ENCODE measurements at places on chromosomes 5 and 9.

GRCh38 chr9:135087489-135087792 is at the start of gene OLFM1:
TSS of gene OLFM1 (plus strand) at chr9:135087668. CDS start at chr9:135087990, 322 bp downstream.
- DNase-seq, result peak; percentile 52

- no peak for DNase-seq
Observed at GRCh38 chr9:127690735-127691134, 16.1 kb upstream of the CFAP157 start.

DNA sequence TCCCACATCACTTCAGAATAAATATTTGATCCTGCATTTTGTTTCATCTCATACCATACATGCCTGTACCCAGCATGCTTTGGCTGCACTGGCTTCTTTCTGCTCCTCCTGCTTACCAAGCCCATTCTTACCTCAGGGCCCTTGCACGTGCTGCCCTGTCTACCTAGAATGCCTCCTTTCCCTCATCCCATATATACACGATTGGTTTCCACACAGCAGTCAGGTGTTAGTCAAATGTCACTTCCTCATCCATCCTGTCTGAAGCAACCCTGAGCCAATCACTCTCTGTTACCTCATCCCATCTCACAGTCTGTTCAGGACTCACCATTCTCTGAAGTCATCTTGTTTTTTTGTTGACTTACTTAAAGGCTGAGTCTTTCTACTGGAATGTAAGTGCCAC is 30.3 kb downstream of the CAST start:
- peak; percentile 89 for DNase-seq

- DNase-seq, result no peak
Observed at GRCh38 chr5:57552033-57552432, 69.4 kb upstream of the ACTBL2 start.

DNA sequence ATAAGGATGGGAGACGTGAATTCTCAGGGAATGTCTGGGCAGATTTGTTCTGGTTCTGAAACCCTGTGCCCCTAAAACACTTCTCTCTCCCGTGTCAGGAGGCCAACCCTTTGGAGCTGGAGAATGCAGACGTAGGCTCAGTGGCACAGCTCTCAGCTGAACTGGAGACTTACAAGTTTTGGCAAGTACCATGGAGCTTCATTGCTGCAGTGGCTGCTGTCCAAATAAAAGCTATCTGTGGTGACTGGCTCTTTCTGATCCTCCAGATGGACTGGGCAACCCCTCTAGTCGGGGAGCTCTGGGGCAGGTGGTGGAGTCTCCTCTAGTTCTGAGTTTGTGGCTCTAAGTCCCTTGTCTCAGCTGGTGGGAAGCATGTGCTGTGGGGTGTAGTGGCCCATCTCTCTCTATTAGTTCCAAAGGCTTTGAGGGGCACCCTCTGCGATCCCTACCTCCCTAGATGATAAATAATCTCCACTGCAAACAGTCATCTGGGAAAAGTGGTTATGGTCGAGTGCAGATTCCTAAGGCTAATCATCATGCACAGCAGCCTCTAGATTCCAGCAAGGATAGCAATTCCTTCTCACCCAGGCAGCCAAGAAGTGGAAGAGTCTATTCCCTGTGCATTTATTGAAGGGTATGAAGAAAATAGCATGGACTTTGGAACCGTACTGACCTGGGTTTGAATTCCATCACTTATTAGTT is 204.2 kb upstream of the KLF4 start:
- peak; percentile 81 for DNase-seq

DNA sequence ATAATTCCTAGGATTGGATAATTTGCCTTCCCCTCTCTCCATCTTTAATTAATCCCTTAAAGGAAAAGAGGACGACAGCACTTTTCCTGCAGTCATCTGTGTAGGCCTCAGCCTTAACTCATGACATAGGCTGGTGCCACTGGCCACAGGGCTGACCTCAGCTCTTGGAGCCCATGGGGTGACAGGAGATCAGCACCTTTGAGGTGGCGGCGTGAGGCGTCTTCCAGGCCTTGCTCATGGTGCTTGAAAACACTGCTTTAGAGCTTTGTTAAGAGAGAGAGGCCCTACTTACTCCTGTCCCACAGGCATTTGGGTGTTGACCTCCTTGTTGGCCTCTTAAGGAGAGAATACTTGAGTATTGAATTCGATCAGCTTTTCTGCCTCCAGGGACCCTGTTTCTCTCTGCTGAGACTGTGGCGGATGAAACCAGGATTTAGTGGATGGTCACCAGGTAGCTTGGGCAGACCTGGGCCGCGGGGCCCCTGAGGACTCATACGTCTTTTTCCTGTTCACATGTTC is 23.4 kb downstream of the TENT4A start:
- DNase-seq, result no peak

DNA sequence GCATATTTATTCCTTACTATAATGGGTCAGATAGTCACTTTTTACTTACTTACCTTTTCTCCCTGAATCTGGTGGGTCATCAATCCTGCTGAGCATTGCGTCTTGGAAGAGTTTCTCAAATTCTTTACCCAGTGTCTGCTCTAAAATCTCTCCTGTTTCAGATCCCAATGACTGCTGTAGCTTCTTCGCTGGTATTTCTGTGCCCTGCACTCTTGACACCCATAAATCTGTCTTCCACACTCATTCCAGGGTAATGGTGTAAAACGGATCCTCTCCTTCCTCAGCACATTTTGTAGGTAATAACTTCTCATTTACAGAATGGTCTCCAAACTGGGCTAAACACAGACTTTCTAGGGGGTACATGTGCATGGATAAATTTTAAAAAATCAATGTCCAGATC is 407.4 kb downstream of the DMAC1 start:
- no peak for DNase-seq
